Common myeloid progenitor, CD34-positive (primary cell): ENCODE measurements at places on chromosomes 7 and 10.

GRCh38 chr7:29142021-29142727 lies 4.2 kb downstream of the CPVL start:
- no peaks in the 10 kb centered on the region for H3K4me1 ChIP-seq
- H3K27ac ChIP-seq: no peak overlapping the region
- peaks cover 2% of the 10 kb centered on the region for H3K27me3 ChIP-seq
- DNase-seq: no peak

DNA sequence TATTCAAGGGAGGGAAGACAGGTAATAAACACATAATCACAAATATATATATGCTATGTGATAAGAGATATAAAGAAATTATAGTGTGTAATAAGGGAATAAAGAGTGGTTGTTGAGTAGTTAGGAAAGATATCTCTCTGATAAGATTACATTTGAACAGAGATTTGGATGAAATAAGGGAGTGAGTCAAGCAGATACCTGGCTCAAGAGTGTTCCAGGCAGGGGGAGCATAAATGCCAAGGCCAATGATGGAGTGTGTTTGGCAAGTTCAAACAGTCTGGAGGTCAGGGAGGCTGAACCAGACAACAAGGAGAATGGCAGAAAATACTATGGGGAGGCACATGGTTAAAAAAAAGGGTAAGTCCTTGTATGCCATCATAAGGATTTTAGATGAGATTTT lies 4.8 kb upstream of the GNAI1 start:
- H3K27me3 ChIP-seq: no peaks in the 10 kb centered on the region
- no peak for DNase-seq
- H3K4me1 ChIP-seq: peaks cover 30% of the 10 kb centered on the region
- H3K4me3 ChIP-seq: no peak overlapping the region
- no peak overlapping the region for H3K27ac ChIP-seq

DNA sequence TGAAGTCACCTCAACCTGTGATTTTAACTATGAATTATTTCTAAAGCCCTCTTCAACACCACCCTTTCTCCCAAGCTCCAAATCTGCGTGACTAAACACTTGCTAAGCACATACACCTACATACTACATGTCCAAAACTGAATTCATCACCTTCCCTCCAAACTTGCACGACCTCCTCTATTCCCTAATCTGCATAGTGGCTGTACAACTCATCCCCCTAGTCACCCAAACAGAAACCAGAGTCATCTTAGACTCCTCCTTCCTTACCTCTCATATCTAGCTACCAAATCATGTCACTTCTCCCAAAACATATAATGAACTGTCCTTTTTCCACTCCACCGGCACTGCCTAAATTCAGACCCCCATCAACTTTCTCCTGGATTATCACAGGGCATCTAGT lies 16.2 kb downstream of the ARHGAP21 start:
- H3K4me3 ChIP-seq: no peak overlapping the region
- no peaks in the 10 kb centered on the region for H3K4me1 ChIP-seq
- H3K36me3 ChIP-seq: no peaks in the 10 kb centered on the region

DNA sequence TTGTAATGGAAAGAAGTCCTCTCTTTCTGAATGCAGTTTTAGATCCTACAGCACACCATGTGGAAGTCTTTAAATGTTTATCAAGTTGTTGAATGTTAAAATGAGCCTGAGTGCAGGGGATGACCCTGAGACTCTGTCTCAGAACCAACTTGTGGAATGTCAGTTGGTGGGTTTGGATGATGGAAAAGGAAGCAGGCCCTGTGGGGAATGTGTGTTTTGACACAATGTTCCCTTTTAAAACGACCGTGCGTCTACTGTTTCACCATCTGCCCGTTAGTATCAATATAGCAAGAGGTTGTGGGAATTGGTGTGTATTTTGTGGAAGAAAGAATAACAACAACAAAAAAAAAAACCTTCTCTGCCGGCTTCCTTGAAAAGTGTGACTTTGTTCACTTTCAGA lies 8.3 kb downstream of the DYNC1I1 start:
- H3K27ac ChIP-seq: no peak overlapping the region
- H3K36me3 ChIP-seq: no peaks in the 10 kb centered on the region
- DNase-seq: no peak
- no peaks in the 10 kb centered on the region for H3K4me1 ChIP-seq

DNA sequence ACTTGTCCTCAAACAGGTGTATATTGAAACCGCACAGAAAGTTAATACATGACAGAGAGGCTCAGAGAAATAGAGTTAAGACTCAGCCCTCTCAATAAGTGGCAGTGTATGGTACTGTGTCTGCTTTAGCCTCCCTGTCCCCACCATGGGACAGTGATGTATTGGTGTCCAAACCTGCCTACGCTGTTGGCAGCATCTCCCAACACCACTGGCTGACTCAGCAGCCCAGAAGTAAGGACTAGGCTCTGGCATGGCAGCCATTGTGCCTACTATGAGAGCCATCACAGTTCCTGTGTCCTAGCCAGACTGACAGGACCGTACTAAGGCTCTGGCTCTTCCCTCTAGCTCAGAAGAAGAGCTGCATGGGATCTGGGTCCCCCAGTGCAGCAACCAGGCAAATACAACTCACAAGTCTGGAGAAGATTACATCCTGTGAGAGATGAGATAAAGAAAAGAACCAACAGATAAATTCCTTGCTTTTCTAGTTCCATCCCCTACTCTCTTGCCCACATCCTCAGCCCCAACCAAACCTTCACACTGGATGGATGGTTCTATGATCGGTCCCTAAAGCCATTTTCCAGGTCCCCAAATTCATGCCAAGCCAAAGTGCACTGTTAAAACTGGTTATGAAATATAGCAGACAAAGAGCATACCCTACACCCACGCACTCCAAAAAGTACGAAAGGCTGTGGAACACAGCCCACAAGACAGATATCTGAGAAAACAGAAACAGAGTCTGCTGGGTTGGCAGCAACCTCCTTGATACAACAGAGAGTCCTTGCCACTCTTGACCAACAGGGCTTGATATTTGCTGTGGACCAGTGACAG lies 44.1 kb upstream of the DMTF1 start:
- no peak for DNase-seq
- H3K27ac ChIP-seq: no peak overlapping the region
- H3K27me3 ChIP-seq: no peaks in the 10 kb centered on the region

DNA sequence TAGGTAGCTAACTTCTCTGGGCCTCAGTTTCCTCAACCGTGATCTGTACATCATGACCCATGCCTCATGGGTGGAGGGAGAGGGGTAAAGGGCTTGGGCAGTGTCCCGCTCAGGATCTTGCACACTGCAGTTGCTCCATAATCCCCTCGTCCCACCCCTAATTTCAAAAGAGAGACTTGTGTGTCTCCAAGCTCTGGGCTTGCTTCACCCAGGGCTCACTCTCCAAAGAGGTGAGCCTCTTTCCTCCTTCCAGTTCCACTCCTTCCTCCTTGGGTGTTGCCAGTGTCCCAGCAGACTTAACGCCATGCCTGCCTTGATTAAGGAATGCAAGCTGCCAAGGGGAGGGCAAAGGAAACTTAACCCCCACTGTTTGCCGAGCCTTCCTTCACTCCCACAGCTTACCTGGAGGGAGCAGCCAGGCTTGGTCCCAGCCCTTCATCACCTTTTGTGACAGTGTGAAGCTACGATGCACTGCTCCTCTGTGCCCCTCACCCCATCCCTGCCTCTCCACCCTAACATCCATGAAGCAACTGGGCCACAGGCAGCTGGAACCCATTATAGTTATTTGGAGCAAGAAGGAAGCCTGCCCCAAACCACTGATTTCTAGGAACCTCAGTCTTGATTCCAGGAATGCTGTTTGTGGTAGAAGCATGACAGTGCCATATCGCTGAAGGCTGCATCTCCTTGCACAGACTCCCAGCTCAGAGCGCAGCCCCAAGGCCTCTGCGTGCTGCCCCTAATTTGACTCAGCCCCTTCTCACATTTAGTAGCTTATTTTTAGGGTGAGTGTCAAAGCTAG lies 363.3 kb downstream of the TNS3 start:
- H3K27ac ChIP-seq: peak overlapping the region; percentile 43
- H3K4me1 ChIP-seq: peaks cover 24% of the 10 kb centered on the region
- H3K4me3 ChIP-seq: no peak overlapping the region
- peak; percentile 22 for DNase-seq
- H3K27me3 ChIP-seq: no peaks in the 10 kb centered on the region
- H3K36me3 ChIP-seq: no peaks in the 10 kb centered on the region

DNA sequence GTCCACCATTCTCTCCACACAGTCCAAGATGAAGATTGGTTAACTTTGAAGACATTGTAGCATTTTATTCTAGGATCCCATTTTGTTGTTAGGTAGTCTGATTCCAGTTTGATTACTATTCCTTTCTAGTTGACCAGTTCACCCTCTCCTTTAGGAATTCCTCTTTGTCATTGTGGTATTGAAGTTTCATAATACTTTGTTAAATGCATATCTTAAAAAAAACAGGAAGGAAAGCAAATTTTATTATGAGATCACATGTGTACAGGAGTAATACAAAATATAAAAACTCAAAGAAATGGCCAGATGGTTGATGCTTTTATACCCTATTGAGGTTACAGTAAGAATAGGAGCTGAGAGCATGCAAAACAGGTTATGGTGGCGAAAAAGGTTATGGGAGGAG lies 15.5 kb upstream of the SEMA3C start:
- no peak overlapping the region for H3K4me3 ChIP-seq
- no peaks in the 10 kb centered on the region for H3K36me3 ChIP-seq
- H3K4me1 ChIP-seq: peaks cover 10% of the 10 kb centered on the region
- DNase-seq: no peak
- H3K27me3 ChIP-seq: no peaks in the 10 kb centered on the region
- H3K27ac ChIP-seq: no peak overlapping the region

GRCh38 chr7:46568420-46569132 lies 647.5 kb upstream of the IGFBP3 start:
- no peak overlapping the region for H3K27ac ChIP-seq
- H3K4me3 ChIP-seq: no peak overlapping the region
- no peaks in the 10 kb centered on the region for H3K27me3 ChIP-seq
- no peak for DNase-seq
- no peaks in the 10 kb centered on the region for H3K36me3 ChIP-seq

- no peaks in the 10 kb centered on the region for H3K4me1 ChIP-seq
- H3K27ac ChIP-seq: no peak overlapping the region
- H3K36me3 ChIP-seq: no peaks in the 10 kb centered on the region
- DNase-seq: no peak
- no peaks in the 10 kb centered on the region for H3K27me3 ChIP-seq
Measured at GRCh38 chr7:92982928-92983327, 134.9 kb downstream of the SAMD9 start.

- DNase-seq: peak; percentile 22
- no peaks in the 10 kb centered on the region for H3K27me3 ChIP-seq
- H3K4me1 ChIP-seq: no peaks in the 10 kb centered on the region
- H3K4me3 ChIP-seq: no peak within 1 kb of the TSS
- no peak within 1 kb of the TSS for H3K27ac ChIP-seq
Measured at GRCh38 chr7:142961973-142962926, at the start of gene KEL. KEL (minus strand) TSS chr7:142962363; CDS start chr7:142962206, 157 bp downstream.

GRCh38 chr7:76293407-76293901 lies 9.0 kb upstream of the HSPB1 start:
- H3K4me3 ChIP-seq: no peak overlapping the region
- DNase-seq: no peak
- no peak overlapping the region for H3K27ac ChIP-seq
- peaks cover 36% of the 10 kb centered on the region for H3K4me1 ChIP-seq

- H3K27ac ChIP-seq: no peak overlapping the region
- H3K27me3 ChIP-seq: no peaks in the 10 kb centered on the region
- H3K4me3 ChIP-seq: no peak overlapping the region
Measured at GRCh38 chr7:47982610-47983009, 3.2 kb upstream of the HUS1 start.

DNA sequence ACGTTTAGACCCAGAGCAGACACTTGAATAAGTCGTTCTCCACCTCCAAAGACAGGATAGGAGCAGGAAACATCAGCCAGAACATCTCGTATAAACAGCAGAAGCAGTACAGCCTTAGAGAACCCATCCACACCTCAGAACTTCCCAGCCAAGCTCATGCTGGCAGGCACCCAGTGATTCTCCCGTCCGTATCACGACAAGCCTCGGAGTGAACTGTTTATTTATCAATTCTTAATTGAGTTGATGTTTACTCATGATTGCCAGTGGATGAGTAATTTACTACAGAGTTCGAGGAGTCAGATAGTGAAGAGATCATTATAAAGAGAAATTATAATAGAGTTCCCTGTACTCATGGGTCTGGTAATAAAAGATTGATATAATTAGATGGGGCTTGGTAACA lies 811.5 kb downstream of the LRMDA start:
- no peak overlapping the region for H3K4me3 ChIP-seq
- H3K4me1 ChIP-seq: no peaks in the 10 kb centered on the region
- no peak for DNase-seq

GRCh38 chr10:51010977-51011376 lies 63.3 kb upstream of the PRKG1 start:
- no peak overlapping the region for H3K27ac ChIP-seq
- H3K27me3 ChIP-seq: no peaks in the 10 kb centered on the region
- no peaks in the 10 kb centered on the region for H3K36me3 ChIP-seq
- peaks cover 6% of the 10 kb centered on the region for H3K4me1 ChIP-seq

DNA sequence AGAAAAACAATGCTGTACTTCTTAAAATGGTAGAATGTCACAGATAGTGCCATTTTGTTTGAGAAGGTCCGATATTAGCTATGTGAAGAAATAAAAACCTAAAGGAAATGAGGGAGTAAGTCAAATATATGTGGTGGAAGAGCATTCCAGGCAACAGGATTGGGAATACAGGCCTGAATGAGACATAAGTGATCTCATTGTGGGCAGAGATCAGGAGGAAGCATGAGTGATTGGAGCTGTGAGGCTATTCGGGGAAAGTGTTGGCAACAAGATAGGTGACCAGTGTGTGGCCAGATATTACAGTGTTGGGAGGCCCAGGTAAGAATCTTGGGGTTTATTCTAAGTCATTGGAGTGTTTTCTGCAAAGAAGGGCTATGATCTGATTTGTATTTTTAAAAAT lies 41.3 kb upstream of the AGMO start:
- no peak overlapping the region for H3K27ac ChIP-seq
- H3K4me1 ChIP-seq: no peaks in the 10 kb centered on the region
- H3K36me3 ChIP-seq: no peaks in the 10 kb centered on the region
- no peak overlapping the region for H3K4me3 ChIP-seq

DNA sequence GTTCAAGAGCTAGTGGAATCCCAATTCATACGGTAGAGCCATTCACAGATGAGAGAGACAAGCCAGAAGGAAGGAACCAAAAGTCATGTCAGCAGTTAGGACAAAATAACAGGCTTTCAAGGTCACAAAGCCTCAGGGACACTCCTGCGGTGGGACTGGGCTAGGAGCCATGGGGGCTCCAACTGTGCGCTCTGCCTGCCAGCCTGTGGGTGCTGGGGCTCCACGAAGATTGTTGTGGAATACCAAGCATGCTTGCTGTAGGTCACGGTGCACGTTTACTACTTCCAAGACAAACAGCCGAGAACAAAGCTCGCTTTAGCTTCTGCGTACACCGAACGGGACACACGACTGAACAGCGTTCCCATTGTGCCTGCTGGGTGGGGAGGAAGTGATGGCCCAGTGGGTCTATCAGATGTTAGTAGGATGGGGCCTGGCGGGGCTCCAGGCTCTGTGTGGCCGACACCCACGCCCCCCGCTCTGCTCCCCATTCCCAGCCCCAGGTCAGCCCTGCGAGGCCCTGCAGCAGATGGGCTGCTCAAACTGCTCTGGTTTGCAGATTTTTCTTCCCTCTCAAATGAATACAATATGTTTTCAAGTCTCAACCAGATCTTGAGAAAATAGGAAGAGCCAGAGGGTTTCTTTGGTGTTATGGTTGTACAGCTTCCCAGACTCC lies 158.9 kb downstream of the EGFR start:
- no peak for DNase-seq
- H3K27me3 ChIP-seq: no peaks in the 10 kb centered on the region
- no peaks in the 10 kb centered on the region for H3K36me3 ChIP-seq
- no peak overlapping the region for H3K27ac ChIP-seq
- H3K4me1 ChIP-seq: no peaks in the 10 kb centered on the region

- H3K4me3 ChIP-seq: no peak overlapping the region
- H3K36me3 ChIP-seq: no peaks in the 10 kb centered on the region
- no peak overlapping the region for H3K27ac ChIP-seq
- no peaks in the 10 kb centered on the region for H3K27me3 ChIP-seq
- no peak for DNase-seq
Measured at GRCh38 chr7:33534833-33535232, 370.5 kb upstream of the BMPER start.
